ENCODE measurements at places on chromosomes 7 and 10. TPM values are rescaled to one million over a fixed set of nuclear protein-coding genes. Genes with fewer than 3 reads are reported as not detected.

EPO gene
- not detected for total RNA-seq

STOX1 gene
- total RNA-seq, result 0.67 TPM

CCDC201 gene
- not detected for total RNA-seq

VPS37D gene
- total RNA-seq, result 0.21 TPM

SPDYE2 gene
- not detected for total RNA-seq

SORCS1 gene
- total RNA-seq, result 0.15 TPM

- no peak for DNase-seq
Measured at GRCh38 chr10:44995914-44996669, 4.6 kb upstream of the ZNF22 start.

GRCh38 chr7:83984076-83984475, 210.5 kb downstream of the SEMA3A start:
- DNase-seq, result no peak

GRCh38 chr10:128277267-128277840, 151.1 kb upstream of the MKI67 start:
- no peak for DNase-seq

- DNase-seq, result no peak
Measured at GRCh38 chr10:48456808-48457761, 147.8 kb downstream of the ARHGAP22 start.

DNA sequence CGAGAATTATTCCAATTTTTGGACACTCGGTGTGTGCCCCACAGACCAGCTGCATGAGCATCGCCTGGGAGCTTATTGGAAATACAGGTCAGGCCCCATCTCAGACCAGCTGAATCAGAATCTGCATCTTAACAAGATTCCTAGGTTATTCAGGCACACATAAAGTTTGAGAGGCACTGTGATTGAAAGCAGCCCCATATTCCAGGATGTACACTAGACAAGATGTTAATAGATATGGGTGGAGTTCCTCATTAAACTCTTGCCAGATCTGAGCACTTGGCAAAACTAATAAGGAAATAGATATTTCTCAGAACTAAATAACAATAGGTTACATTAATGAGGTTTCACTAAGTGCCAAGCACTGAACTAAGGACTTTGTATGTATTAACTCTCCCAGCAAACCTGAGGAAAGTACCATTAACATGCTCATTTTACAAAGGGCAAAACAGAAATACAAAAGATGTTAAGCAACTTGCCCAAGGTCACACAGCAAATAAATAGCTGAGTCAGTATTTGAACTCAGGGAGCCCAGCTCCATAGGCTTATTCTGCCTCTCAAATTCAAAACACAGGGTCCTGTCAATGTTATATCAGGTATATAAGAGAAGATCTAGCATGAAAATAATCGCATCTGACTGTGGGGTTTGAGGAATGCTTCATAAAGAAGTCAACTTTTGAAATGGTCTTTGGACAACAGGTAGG, 29.9 kb downstream of the PPP1R3C start:
- no peak for DNase-seq

DNA sequence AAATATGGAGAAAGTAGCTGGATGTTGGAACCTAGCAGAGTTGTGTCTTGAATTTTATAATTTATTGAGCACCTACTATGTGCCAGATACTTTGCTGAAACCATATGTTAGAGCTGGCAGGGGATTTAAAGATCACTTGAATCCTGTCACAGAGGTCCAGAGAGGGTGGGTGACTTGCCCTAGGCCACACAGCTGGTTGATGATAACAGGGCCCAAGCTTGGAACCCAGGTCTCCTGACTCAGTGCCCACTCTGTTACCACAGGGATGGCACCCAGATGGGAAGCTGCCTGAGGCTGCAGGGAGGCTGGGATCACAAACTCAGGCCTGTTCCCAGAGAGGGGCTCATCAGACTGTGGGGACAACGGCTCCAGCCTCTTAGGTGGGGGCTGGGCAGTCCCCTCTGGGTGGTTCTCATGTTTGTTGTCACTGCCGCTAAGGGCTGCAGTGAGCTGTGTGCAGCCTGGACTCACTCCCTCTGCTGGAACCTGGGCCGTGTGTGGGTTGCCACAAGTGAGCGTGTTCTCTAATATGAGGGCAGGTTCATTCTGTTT, 18.6 kb downstream of the GOLGA7B start:
- DNase-seq, result no peak

- DNase-seq, result no peak
Measured at GRCh38 chr10:112137154-112137987, 46.2 kb downstream of the GPAM start.

DNA sequence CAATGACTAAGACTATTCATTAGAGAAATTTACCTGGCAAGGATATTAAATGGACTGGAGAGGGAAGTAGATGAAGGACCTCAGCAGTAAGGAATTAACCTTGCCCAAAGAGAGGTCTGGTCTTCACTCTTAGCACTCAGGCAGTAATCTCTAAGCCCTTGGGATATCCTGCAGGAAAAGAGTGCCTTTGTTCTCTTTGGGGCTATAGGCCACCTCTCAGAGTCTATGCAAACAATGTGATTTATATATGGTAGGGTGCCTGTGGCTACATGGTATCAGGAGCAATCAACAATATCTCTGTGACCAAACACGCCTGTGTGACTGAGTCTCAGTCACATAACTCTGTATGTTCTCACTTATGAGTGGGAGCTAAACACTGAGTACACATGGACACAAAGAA, 154.7 kb upstream of the CDK1 start:
- DNase-seq, result no peak

DNA sequence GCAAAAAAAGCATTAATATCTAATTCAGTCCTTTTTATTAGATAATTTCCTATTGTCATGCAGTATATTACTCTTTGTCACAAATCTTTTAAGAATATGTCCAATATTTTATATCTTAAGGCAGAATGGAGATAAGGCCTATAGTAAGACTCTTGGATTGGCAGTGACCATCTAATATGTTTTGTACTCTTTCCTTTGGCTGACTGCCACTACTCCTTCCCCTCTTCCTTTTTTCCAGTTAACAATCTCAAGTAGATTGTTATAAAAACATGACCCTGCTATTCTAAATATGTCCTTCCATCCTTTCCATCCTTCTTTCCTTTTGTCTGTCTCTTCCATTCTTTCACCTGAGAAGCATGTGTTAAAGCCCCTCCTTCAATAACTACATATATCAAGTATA, 92.8 kb upstream of the TMEM168 start:
- no peak for DNase-seq

Data from GM12878 (cell line).